ENCODE measurements at places on chromosomes 3 and 15. TPM values are rescaled to one million over a fixed set of nuclear protein-coding genes. Genes with fewer than 3 reads are reported as not detected.

DNA sequence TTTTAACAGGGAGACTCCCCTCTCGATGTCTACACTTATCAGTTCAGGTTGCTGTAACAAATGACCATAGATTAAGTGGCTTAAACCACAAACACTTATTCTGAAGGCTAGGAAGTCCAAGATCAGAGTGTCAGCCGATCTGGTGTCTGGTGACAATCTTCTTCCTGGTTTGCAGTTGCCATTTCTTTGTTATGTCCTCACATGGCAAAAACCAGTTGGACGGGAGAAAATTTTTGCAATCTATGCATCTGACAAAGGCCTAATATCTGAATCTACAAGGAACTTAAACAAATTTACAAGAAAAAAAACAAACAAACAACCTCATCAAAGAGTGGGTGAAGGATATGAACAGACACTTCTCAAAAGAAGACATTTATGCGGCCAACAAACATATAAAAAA is 116.9 kb upstream of the FOXB1 start:
- no peak for DNase-seq

GRCh38 chr3:196995646-196996355 is 27.2 kb upstream of the PIGZ start:
- no peak for DNase-seq

GRCh38 chr3:190366133-190366532 is 21.8 kb upstream of the CLDN16 start:
- no peak for DNase-seq

CHDH gene
- not detected for total RNA-seq

All from Karpas-422 (cell line).